ENCODE measurements at places on chromosomes 1 and 21.

DNA sequence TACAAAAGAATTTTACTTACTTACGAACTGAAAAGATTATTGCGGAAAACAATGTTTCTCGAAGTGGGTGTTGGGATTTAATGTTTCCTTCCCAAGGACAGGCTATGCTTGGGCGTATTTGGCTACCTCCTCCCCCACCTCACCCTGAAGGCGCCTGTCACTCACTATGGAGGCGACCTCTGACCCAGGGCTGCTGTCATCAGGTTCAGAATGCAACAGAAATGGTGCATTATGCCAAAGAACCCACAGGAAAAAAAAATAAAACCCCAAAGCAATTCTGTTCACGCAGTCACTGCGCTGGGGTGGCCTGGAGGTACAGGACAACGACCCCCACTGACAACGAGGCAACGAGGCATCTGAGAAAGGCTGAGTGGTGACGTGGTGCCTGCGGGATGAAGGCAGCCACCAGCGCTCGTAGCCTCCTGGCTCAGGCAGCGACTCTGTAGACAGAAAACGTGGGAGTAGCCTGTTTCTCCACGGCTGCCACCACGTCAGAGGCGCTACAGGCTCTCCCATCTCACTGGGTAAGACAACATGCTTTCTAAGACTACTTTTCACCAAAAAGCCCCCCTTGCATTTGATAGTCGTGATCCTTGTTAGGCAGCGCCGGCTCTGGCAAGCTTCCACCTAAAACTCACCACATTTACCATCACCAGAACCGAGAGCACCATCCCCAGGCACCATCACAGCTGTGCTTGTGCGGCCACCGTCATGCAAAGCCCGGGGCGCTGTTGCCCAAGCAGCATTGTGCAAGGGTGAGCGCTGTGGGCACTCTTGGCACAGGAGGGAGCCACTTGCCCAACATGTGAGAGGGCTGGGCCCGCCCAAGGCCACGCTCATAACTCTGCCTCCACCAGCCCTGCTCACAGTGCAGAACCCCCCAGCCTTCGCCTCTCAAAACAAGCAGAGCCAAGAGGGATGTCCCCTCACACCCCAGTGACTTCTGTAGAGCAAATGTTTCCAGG lies 14.3 kb downstream of the NADK start:
- no peak for DNase-seq

DNA sequence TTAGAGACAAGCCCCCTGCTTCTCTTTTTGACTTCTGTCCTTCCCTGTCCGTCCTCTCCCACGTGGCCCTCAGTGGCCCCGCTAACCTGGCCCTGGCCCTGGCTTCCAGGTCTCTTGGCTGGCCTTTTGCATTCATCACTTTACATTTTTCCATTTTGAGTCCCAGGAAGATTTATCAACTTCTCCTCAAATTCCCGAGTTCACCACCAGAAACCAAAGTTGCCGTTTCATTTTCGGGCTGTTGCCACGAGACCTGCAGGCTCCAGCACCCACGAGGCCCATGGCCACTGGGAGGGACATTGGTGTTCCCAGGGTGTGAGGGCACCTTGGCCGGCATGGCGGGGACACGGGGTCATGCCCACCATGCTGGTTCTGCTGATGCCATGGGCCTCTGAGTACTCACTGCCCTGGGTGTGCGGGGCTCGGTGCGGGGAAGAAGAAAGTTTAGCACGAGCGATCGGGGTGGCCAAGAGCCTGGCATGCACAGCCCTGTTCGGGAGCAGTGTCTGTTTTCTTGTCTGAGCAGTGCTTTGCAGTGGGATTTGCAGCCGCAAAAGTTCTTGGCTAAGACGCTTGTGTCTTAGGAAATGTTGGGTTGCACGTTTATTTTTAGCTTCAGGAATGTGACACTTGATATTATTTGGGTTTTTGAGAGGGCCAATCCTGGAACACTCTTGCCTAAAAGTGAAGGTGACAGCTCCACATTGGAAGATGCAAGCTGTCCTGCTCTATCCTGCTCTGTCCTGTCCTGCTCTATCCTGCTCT lies 40.4 kb upstream of the ADARB1 start:
- DNase-seq: no peak

DNA sequence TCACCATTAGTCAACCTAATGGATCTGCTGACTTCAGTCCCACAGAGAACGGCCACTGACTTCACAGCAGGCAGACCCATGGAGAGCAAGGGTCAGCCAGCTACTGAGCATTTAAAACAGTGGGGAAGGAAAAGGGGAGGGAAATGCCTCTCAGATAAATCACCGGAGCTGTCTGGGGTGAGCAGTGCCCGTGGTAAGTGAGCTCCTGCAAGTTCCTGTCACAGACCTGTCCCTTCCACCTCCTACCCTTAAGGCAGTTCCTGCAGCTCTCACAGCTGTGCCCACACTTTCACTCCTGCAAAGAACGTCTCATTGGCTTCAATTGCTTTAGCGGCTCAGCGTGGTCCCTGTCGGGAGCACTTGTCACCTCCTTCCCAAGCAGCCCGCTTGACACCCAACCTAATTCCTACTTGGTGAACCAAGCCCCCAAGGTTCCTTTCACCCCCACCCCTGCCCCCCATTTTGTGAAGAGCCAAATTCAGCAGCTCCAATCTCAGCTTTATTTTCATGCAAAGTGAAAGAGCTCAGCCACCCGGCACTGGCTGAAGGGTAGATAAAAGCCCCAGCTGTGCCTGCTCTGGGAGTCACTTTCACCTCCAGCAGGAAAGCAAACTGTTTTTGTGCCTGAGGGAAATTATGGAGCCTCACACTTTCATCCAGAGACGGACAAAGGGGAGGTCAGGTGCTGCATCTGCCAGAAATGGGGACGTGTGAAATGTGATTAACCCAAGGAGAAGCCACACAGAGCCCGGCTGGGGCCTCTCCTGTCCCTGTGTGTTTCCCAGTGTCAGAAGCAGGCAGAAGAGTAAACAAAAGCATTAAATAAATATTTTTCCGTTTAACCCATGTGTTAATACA lies 306.2 kb downstream of the TTLL7 start:
- DNase-seq: no peak

GRCh38 chr21:42518626-42519025 lies 5.0 kb downstream of the SLC37A1 start:
- DNase-seq: no peak

DNA sequence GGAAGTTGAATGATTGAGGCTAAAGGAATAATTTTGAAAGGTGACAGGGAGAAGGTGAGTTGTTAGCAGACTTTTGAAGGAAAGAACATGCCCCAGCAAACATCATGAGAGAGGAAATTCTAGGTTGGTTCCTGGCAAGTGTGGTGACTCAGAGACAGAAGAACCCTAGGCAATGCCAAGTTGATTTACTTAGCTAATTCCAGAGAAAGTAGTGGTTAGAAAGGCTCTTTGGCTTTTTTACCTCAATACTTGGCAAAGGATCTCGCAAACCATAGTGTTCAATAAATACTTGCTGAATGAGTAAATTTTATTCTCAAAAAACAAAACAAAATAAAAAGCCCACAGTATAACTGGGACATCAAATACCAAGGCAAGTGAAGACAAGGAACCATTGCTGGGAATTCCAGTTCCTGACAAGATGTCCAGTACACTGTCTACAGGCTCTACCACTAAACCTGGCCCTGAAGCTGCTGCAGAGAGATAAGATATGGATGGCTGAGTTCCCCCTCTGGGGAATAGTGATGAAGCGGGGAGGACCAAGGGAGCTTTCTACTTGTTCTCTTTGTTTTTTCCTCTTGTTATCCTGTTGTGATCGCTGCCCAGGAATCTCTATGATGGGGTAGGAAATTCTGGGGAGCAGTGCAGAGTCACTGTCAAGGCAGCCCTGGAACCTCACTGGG lies 48.2 kb downstream of the IL12RB2 start:
- no peak for DNase-seq

- DNase-seq: no peak
Measured at GRCh38 chr1:156157966-156158365, 4.6 kb downstream of the SEMA4A start.

DNA sequence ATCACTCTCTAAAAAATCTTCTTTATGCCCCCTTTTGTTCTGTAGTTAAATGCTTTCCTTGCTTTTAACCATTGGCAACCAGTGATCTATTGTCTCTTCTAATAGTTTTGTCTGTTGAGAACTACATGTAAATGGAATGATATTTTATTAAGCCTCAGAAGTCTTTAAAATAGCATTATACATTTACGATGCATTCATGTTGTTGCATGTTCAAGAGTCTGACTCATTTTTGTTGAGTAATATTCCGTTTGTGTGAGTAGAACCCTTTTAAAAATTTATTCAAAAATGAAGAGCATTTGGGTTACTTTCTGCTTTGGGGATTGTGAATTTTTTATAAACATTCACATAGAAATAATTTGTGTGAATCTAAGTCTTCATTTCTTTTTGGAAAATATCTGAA lies 1352.9 kb downstream of the NCAM2 start:
- DNase-seq: no peak

DNA sequence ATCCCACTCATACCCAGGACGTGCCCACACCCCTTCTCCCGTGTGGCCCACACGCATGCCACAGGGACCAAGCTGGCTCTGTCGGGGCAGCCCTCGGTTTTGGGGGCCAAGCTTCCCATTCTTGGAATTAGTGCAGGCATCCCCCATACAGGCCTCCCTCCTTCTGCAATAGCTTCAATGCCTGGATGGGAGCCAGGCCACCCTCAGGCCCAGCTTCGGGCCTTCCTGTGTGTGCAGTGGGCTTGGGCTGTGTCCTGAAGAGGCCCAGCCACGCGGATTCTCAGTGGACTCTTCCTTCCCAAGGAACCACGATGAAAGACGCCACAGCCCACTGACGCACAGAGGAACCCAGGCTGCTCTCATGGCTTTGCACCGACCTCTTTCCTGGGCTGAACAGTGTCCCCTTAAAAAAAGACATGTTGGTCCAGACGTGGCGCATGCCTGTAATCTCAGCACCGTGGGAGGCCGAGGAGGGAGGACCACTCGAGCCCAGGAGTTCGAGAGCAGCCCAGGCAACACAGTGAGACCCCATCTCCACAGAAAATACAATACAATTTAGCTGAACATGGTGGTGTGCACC lies 3.4 kb downstream of the KRTAP10-11 start:
- no peak for DNase-seq
